ENCODE measurements at places on chromosomes 1 and 21.

DNA sequence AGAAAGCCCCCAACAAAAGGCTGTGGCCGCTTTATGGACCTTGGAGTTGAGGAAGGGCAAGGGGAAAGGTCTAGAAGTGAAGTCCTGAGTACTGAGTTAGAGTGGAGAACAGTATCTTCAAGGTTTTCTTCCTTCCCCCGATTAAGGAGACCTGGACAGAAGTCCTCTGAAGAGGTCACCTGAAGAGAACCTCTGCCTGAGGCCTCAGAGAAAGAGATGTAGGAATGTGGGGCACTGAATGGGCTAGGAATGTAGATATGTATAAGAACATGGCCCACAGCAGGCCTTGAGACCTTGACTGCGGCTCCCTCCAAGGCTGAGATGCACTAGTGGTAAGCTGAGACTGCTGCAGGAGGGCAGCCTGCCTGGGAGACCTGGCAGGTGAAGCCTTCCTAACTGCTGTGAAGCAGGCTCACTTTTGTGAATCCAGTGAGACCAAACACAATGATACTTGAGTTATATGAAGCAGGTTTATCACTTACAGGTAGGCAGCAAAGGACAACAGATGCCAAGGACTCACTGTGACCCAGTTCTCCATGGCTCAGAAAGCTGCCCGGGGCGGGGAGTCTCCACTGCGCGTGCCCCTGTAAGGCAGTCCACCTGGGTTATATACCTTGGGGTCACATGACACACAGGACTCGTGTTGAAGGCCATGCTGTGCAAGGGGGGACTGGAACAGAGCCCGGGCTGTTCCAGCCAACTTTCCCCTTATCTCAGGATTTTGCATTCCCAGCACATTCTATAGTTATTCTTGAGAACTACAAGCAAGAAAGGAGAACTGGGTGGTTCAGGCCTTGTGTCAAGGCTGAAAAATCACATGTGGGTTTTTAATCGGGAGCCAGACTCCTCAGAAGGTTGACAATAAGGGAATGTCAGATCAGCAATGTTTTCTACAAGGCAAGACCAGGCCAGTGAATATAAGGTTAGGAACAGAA is 78.8 kb upstream of the PPM1J start:
- no peak for DNase-seq

DNA sequence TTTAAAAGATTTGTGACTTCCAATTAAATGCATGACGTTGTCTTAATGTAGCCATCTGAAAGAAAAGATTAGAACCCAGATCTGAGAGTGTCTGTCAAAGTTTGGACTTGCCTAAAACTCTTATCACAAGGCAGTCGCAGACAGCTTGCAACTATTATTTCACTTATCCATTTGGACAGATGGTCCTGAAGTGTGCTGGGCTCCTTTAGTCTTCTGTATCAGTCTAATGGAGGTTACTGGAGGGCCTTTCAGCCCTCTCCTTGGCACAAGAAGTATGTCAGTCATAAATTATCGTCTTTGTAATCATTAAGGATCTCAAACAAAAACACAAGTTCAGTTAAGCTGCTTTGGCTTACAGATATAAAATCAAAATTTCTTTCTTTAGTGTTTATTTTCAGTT is 15.5 kb downstream of the PROX1 start:
- no peak for DNase-seq

GRCh38 chr1:215710036-215710898 is 143.2 kb downstream of the KCTD3 start:
- DNase-seq, result peak; percentile 60

DNA sequence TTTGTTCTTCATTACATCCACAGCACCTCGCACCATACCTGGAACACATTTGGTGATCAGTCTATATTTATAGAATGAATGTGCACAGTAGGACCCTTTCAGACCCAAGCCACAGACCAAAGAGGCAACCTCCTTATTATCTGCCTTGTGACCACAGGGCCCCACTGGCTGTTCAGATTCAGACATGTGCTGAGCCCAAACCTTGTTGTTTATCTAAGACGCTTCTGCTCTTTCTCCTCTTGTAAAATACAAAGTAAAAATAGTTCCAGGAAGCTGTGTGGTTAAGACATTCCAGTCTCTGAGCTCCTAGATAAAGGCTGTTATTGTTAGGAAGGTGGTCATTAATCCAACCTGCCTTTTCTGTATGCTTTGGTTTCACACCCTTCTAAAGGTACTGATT is 3.6 kb upstream of the SCMH1 start:
- no peak for DNase-seq

DNA sequence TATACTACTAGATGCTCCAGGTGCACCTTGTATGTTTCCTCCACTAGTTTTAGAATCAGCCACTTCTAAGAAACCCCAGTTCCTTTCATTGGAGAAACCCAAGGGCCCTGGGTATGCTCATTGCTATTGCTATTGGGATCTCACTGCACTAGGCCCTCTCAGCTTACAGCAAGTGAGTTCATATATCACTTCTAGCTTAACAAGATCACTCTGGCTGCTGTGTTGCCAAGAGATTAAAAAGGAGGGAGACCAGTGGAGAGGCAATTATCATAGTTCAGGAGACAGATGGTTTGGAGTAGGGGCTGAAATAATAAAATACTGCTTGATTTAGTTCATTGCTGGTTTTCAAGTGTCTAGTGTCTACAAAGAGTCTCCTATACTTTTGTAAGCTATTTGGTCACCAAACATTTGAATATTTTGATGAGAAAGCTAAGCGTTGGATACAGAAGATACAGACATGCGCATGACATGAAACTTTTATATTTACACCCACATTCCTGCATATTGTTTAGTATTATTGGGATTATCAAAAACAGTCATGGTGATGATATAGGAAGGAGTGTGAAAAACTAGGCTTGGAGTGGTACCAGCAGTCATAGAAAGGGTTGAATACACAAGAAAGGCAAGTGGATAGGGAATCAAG is 671.9 kb downstream of the ADGRL2 start:
- no peak for DNase-seq

- DNase-seq, result no peak
Observed at GRCh38 chr21:42655796-42656770, 2.7 kb downstream of the PDE9A start.

DNA sequence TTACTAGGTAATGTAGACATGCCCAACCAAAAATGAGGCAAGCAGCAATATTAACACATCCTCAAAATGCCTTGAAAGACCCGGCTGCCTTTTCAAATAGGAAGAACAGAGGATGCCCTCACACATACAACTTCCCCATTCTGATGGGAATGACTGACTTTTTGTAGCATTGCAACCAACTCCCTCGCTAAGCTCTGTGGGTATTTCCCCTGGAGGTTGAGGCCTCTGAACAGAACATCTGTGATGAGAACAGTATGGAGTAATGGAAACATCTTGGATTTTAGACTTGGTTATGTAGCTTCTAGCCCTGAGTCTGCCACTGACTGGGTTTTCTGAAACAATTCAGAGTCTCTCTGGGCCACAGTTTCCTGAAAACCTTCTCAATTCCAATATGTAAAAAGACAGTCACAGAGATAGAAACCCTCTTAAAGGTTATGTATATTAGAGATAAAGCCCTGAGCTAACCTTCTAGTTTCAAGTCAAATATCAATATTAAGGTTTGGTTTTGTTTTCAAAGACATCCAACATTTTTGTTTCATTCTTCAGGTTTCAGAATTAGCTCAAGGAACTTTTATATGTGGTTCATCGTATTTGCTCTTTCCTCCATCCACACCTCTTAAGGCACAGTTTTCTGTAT is 311.5 kb downstream of the SETD4 start:
- no peak for DNase-seq

- DNase-seq, result no peak
Observed at GRCh38 chr1:70397013-70397412, 14.1 kb upstream of the CTH start.

- no peak for DNase-seq
Observed at GRCh38 chr21:34967509-34968289, 81.4 kb downstream of the RUNX1 start.

GRCh38 chr1:235920596-235921375 is 54.1 kb upstream of the LYST start:
- DNase-seq, result no peak

GRCh38 chr1:240497908-240498307 is 114.0 kb downstream of the GREM2 start:
- no peak for DNase-seq

GRCh38 chr21:18129526-18129925 is 115.1 kb upstream of the CHODL start:
- no peak for DNase-seq

GRCh38 chr21:38600106-38600505 is 101.8 kb upstream of the ERG start:
- no peak for DNase-seq

GRCh38 chr1:37741130-37741529 is 23.8 kb downstream of the EPHA10 start:
- no peak for DNase-seq

DNA sequence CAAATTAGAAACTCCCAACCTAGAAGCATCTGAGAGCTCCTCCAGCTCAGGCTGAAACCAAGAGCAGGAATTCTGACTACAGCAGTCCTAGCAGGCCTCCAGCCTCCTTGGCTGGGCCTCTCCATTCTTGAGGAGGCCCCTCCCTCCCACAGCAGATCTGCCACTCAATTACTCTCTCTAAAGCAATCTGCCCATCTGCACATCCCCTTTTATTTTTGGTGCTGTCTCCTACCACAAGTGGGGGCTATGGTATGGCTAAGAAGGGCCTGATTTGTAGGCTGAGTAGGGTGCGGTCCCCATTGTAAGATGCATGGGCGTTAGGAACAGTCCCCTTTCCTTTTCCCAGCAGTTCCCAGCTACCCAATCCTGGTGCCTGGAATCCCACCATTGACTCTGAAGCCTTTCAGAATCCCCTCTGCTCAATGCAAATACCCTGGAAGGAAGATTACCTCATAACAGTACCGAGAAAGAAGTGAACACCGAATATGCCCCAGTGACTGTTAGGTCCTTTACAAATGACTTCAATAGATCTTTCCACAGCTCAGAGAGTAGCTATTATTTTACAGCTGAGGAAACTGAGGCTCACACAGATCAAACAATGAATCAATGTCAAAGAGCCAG is 11.6 kb upstream of the TTC39A start:
- DNase-seq, result no peak

GRCh38 chr1:173433751-173434326 is 43.3 kb upstream of the PRDX6 start:
- DNase-seq, result no peak

- no peak for DNase-seq
Observed at GRCh38 chr1:171061425-171062143, 29.1 kb upstream of the FMO3 start.

- no peak for DNase-seq
Observed at GRCh38 chr1:228336308-228337030, 70.2 kb downstream of the TRIM11 start.

DNA sequence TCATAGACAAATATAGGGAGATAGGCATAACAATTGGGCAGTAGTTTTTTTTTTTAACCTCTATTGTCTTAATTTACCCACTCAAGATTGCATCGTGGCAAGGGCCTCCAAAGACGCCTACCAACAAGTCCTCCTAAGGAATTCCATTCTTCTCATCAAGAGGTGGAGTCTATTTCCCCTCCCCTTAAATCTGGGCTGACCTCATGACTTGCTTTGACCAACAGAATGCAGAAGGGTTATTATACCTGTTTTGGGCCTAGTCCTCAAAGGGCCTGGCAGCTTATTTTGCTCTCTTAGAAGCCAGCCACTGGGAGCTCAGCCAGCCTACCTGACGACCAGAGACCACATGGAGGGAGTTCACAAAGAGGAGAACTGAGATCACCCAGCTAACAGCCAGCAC is 92.3 kb downstream of the COQ8A start:
- no peak for DNase-seq

DNA sequence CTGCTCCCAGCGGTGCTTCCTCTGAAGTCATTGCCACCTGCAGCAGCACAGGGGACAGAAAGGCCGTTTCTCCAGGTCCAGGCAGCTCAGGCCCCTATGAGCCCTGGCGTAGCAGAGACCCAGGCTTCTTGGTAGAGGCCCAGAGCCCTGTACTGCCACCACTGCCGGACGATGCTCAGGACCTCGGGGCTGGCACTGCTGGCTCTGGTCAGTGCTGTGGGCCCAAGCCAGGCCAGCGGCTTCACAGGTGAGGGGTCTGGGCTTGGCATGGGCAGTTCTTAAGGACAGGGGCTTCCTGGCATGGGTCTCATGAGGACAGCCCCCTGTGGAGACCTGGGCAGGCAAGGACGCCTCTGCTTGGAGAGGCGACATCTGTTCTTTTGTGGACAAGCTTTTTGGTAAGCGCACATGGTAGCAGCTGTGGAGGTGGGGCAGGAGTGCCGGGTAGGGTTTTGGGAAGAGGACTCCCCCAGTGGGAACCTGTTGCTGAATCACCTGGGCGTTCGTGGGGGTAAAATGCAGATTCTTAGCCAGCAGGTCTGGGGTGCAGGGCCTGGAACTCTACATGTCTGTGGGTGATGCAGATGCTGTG is at the start of gene UMODL1:
UMODL1 (plus strand) TSS at position 172 of the 592 bp plus-strand sequence; CDS start at position 172, 0 bp downstream.
- DNase-seq, result no peak
